Foreskin fibroblast (primary cell): ENCODE measurements at places on chromosomes 5 and 9.

DNA sequence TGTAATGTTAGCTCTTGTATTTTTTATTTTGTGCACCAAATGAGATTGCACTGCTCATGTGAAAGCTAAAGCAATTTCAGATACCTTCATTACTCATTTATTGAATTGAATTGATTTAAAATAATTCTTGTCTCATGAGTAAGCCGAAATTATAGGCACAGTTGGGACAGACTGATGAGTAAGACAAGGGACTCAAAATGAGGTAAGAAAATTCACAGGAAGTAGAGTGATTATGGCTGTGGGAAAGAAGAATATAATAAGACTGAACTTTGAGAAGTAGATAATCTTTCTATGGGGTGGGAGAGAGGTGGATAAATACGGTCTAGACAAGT lies 51.1 kb downstream of the NUDT12 start:
- DNase-seq: peak; percentile 46

- peak; percentile 28 for DNase-seq
These were observed 16.1 kb downstream of the GFI1B start for GRCh38 chr9:132994410-132995120.

GRCh38 chr5:10706326-10706725 lies 54.7 kb downstream of the DAP start:
- no peak for DNase-seq

GRCh38 chr9:21336457-21336856 lies 1.3 kb upstream of the KLHL9 start:
- no peak for DNase-seq

DNA sequence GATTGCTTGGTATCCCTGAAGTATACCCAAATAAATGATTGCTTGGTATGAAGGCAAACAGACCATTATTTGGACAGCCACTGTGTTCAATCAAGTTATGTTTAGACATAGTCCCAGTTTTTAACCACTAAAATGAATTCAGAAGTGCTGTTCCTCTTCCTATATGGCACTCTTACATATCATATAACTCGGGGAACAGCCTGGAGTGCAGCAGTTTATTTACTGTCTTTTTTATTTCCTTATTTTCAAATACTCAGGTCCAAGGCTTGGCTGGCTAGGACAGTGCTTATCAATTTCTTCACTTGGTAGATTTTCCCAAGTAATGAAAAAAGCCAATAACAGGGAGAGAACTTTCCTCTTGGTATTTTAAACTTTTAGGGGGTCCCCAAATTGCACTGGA lies 58.6 kb upstream of the CCDC112 start:
- DNase-seq: no peak

GRCh38 chr9:125532812-125533594 lies 174.0 kb downstream of the MAPKAP1 start:
- no peak for DNase-seq

- DNase-seq: no peak
These were observed 41.6 kb upstream of the SLC36A2 start for GRCh38 chr5:151388960-151389359.

GRCh38 chr9:794386-794785 lies 47.1 kb upstream of the DMRT1 start:
- DNase-seq: no peak

DNA sequence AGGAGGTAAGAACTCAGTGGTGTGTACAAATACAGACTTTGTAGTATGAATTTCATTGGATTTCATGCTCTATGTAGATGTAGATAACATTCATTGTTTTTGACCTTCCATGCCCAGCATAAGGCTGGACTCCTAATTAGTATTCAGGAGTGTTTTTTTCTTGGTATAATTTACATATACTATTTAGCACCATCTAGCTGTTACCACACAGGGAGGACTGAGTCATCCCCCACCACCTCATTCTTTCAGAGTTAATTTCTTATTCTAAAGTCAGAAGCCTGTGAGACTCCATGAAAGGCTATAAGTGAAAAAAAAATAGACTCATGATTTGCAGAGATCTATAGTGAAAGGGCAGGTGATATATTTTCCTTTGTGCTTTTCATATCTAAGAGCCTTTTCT lies 555.0 kb downstream of the PRR16 start:
- DNase-seq: peak; percentile 4

DNA sequence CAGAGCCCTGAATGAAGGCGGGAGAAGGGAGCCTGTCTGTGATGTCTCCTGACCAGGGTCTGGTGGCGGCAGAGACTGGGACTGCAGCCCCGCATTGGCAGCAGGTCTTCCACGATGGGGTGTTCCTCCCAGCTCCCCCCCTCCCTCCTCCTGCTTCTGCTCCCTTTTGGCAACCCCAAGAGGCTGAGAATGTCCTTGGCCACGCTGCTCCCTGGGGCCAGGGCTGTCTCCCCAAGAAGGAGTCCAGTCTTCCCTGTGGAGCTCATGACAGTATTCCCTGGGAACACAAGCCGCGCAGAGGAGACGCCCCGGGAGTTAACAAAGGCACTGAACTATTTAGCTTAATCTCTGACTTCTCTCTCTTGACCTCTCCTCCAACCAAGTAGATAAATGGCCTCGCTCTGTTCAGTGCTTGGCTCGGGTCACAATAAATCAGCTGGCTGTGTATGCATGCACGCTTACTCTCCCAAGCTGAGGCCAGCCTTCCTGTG lies 84.0 kb upstream of the NEURL1B start:
- no peak for DNase-seq

- DNase-seq: no peak
These were observed 23.8 kb downstream of the NPR3 start for GRCh38 chr5:32734827-32735378.

DNA sequence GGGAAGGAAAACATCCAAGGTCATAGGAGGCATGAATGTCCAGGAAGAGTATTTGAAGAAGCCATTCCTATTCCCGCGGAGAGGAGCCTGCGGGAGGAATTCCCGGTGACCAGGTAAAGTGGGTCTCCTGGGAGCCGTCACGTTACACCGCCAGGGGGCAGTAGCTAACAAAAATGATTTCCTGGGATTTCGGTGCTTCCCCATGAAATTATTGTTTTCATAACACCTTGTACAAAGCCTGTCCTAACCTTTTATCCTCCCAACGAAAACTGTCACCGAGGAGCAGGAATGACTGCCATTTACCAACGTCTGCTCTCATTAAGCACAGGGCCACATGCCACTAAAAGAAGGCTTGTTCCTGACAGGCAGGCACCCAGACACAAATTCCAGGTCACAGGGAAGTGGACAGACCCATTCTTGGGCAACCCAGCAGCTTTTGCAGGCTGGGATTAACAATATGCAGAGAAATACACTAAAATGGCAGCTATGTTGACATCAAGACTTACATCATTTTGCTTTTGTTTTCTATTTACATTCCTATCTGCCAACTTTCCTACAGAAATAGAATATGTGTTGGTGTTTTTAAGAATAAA lies 41.2 kb upstream of the CTSL start:
- DNase-seq: peak; percentile 74

- DNase-seq: no peak
These were observed 62.6 kb downstream of the CFAP77 start for GRCh38 chr9:132472599-132472998.

DNA sequence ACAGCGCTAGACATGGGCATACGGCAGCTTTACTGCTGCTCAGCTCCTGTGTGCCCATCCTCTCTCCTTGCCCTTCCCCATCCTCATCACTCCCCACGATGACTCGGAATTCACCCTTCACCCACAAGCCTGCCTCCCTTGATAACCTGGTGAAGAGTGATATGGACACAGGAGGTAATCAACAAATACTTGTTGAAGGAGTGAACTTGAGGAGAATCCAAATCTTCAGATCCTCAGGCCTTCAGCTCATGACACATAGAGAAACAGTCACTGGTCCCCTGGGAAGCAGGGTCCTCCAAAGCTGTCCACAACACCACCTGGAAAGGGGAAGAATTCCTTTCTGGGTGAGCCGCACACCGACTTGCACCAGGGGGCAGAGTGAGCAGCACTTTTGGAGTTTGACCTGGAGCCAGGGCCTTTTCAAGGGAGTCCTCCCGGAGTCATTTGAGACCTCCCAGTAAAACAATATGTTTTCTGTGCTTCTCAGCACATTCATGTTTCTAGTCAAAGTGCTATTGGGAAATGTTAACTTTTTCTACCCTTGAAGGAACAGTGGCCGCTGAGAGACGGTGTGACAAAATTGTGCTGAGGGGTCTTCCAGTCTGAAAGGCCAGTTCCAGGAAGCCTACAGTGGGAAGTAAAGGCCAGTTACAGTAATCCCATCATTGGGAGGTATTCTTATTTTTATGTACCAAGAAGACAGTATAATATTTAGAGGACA lies 332.3 kb downstream of the CWC27 start:
- peak; percentile 90 for DNase-seq

DNA sequence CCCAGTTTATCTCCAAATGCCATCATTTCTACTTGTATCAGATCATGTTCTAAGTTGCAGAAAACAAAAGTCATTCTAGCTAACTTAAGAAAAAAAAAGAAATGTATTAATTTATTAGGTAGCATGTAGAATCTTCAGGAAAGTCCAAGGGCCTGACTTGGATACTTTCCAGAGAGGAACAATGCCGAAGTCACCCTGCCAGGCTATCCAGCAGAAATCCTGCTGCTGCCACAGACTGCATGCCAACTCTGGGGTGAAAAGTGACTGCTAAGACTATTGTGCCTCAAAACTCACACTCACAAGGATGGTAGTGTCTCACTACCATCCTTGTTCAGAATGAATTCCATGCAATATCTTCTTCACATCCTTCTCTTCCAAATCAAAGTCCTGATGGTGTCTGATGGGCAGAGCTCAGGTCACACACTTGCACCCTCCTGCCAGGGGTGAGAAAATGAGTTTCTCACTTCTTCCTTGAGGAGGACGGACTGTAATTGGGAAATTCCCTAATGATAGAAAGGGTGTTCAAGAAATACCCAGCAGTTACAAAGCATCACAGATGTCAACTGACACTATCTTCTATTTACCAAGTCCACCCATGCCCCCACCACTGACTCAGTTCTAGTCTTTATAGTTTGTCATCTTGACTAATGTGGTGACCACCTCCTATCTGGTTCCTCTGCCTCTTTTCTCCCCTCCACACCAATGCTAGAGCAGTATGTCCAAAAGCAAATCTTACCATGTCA lies 279.4 kb downstream of the CWC27 start:
- no peak for DNase-seq

DNA sequence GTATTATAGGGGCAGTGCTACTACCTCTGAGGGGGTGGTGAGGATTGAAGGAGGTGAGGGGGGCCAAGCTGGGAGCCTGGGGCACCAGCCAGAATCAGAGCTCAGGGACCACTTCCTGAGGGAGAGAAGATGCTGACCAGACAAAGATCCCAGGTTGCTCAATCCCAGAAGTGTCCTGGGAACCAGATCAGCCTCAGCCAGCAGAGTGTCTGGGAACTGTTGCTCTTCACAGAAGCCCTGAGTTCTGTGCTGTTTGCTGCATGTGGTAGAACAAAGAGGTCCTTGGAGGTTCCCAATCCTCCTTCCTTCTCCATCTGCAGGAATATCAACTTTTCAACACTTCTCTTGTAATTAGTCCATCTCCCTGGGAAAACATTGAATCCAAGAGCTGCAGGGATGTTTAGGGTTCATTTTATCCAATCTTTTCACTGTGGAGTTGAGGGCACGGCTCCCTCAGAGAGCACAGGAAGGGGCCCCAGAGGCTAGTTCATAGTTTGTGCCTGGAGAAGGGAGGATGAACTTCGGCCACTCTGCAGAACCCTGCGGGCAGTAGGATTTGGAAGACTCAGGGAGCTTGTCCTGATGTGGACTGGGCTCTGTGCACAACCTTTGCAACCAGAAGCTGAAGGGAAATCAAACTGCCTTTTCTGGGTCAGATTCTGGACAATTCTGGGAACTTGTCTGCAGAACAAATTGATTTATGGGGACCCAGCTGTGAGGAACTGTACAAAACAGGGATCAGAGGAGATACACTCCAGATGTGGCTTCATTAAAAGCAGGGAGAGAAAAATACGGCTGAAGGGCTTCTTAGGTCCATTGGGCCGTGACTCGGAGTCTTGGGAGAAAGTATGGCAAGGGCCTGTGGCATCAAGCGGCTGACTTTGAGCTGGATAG lies 57.1 kb downstream of the GALNT12 start:
- peak; percentile 75 for DNase-seq

GRCh38 chr5:170437621-170438375 lies 48.6 kb upstream of the KCNMB1 start:
- DNase-seq: no peak

GRCh38 chr9:95807326-95807947 lies 68.1 kb upstream of the ERCC6L2 start:
- DNase-seq: peak; percentile 63

DNA sequence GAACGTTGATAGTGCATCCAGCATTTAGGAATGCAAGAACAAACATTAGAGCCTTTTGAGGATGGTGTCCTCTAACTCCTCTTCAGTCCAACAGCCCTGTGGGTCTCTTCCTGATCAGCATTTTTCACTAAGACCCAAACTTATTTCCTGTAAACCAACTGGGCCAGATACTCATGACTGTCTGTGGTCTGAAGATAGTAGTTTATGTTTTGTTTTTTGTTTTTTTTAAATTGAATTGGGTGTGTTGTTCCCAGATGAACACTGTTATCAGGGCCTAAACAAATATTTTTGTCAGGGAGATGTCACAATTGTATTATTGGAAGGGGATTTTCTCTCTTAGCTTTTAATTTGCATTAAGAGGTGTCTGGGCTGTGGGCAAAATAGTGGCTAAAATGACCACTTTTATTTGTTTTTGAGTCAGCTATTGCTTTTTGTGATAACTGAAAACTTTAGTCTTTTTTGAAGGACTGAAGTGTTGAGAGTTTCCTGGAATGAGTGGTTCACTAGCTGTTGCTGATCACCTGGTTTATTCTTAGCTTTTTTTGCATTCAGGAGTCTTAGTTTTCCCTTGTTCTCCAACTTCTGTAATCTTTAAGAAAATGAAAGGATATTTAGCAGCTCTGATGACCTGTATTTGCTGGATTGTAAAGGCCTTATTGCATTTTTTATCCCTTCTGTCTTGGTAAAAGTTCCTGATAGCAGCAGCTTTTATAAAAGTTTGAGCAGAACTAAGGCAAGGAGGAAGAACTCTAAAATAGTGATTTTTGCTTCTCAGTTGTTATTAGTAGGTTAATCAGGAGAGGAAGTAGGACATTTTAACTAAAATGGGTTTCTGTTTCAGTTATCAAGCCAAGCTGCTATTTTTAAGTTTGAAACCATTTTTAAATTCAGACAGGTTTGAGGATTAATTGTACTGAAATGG lies 5.5 kb downstream of the MAN2A1 start:
- DNase-seq: no peak

- DNase-seq: peak; percentile 82
These were observed 119.8 kb upstream of the TBC1D2 start for GRCh38 chr9:98375138-98375726.

DNA sequence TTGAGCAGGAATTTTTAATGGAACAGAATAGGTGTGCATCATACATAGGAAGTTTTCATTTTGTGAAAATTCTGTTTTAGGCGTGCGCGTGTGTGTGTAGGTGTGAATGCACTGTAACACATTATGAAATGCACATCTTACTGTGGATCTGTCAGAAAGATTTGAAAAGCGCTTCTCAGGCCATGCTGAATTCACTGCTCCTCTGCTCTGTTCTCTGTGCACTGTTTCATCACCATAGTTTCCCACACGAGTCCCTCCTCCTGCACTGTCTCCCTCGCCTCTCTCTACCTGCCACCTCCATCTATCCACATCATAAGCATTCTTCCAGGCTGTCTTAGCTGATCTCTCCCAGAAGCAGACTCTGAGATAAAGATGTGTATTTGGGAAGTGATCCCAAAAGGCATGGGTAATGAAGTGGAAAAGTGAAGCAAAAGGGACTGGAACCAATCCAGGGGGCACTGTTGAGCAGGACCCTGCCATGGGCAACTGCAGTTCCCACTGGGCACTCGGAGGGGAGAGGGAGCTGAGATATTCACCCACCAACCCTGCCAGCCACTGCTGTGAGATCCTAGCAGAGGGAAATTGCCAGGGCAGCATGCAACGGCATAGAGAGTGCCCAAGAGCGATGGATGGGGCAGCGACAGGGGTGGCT lies 65.9 kb downstream of the GABBR2 start:
- DNase-seq: no peak
